CD4-positive, alpha-beta T cell treated with Interleukin-2 at 100 ng/mL for 4 hours (primary cell): ENCODE measurements at places on chromosomes 13 and 19.

DNA sequence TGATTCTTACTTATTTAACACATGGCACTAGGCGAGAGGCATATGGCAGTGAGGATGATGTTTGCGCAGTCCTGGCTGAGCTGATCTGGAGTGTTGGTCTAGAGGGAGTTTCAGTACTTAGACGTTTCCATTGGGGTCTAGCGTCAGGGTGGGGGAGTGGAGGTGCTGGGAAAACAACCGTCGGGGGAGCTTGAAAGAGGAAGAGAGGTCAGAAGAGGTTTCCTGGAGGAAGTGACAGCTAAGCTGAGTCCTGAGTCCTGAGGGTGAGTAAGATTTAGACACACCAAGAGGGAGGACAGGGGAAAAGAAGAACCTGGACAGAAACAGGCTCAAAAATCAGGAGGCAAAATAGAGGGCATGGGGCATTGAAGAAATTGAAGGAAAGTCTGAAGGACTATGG, 81.4 kb downstream of the ALOX5AP start:
- DNase-seq = no peak

- no peak for DNase-seq
Observed at GRCh38 chr13:42820451-42820850, 39.1 kb downstream of the FAM216B start.

GRCh38 chr13:80866921-80867320, 526.0 kb upstream of the SPRY2 start:
- DNase-seq = no peak

GRCh38 chr13:112213467-112214255, 146.7 kb downstream of the SOX1 start:
- no peak for DNase-seq

- DNase-seq = no peak
Observed at GRCh38 chr13:99864627-99864990, 107.0 kb downstream of the ZIC5 start.

DNA sequence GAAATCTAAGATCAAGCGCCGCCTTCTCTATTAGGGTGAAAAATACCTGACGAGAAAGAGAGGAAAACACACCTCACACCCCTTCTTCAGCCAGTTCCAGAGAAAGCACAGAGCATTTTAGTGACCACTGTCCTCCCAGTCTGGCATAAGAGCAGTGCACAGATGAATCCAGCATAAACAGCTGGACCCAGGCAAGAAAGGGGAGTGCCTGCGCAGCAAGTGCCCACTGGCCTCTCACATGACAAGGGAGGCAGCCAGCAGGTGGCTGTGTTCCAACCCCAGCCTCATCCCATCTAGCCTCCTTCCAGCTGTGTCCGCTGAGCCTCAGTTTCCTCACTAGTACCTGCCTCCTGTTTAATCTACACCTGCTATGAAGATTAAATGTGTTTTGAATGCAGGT, 8.0 kb downstream of the MED26 start:
- no peak for DNase-seq

- no peak for DNase-seq
Observed at GRCh38 chr13:51539887-51540286, 44.4 kb upstream of the WDFY2 start.

DNA sequence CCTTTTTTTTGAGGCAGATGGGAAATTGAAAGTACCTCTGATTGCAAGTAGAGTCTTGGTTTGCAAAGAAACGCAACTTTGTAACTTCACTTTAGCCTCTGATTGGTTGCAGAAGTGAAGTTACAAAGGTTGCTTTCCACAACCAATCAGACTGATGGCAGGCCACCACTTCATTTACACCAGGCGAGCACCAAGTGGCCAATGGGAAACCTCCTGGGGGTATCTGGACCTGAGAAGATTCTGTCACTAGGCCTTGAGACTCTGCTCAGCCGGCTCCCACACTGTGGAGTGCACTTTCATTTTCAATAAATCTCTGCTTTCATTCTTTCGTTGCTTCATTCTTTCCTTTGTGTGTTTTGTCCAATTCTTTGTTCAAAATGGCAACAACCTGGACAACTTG, 19.1 kb downstream of the PEPD start:
- DNase-seq = no peak

DNA sequence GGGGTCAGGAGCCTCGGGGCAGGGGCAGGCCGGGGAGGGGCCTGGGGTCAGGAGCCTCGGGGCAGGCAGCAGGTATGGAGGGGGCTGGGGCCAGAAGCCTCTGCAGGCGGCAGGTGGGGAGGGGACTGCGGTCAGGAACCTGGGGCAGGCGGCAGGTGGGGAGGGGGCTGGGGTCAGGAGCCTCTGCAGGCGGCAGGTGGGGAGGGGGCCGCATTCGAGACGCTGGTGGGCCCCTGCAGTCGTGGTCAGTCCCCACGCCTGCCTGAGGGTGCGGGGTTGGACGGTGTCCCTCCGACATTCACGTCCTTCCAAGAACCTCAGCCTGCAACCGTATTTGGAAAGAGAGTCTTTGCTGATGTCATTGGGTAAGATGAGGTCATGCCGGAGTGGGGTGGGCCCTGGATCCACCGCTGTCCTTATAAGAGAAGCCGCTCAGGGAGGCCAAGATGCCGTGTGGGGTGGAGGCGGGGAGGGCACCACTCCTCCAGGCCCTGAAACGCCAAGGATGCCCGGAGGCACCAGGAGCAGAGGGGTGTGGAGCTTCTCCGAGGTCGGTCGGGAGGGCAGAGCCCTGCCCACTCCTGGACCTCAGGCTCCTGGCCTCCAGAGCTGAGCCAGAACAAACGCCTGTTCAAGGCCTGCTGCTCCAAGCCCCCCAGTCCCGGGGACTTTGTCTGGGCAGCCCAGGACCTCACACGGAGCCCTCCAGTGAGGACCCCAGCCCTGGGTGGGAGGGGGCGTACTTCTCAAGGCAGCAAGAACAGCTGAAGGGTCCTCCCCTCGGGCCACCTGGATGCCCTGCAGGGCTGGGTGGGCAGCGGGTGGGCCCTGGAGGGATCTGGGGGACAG, 30.1 kb downstream of the PIP5K1C start:
- DNase-seq = no peak

DNA sequence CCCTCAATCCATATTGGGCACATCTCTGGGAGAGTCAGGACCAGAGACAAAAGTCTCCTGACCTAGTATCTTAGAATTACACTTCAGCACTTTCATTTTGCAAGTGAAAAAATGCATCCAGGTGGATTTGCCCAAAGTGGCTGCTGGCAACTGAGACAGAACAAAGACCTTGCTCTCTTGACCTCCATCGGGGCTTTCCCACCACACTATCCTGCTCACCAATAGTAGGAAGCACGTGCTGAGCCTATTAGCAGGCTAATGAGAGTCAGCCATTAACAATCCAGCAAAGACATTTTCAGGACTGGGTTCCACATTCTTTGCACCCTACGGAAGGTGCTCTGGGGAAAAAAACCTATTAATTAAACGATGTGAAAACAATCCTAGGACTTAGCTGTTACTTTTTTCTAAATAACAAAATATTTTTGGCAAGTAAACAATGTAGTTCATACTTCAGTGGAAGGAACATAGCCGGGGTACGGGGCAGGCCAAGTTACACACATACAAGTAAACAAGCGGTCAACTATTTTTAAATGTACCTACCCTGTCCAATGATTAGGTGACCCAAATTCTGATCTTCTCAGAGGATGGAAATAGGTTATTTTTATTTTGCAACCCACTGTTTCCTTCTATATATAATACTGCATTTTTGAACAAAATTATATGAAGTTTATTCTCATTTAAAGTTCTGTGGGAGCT, 78.6 kb downstream of the CDADC1 start:
- no peak for DNase-seq

DNA sequence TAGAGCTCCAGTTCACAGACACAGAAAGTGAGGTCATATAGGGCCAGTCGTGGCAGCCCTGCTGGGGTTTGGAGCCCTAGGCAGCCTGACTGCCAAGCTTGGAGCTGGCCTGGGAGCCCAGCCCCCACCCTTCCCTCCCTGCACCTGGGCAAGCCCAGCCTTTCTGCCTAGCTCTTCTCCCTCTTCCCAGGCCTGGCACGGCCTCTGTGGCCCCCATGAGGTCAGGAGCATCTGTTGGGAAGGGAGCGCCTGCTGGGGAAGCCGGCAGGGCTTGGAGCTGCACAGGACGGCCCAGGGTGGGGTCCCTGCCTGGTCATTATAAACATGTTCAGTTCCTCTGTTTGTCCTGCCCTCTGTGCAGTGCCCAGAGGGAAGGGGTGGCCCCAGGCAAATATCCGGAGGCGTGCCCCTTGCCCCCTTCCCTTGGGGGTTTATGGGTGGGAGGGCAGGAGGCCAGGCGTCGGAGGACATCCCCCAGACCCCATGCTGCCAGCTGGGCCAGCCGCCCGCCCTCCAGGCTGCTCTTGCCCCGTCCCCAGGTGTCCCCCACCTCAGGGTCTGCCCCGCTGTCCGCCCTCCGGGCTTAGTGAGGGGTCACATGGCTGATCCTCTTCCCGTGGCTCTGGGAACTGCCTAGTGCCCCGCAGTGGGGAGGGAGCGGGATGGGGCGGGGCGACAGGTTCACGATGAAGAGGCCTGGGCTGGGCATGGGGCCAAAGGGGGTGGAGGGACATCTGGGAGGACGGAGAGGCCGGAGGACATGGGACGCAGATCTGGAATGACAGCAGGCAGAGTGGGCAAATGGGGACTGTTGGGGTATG, 30.0 kb upstream of the NCCRP1 start:
- no peak for DNase-seq

DNA sequence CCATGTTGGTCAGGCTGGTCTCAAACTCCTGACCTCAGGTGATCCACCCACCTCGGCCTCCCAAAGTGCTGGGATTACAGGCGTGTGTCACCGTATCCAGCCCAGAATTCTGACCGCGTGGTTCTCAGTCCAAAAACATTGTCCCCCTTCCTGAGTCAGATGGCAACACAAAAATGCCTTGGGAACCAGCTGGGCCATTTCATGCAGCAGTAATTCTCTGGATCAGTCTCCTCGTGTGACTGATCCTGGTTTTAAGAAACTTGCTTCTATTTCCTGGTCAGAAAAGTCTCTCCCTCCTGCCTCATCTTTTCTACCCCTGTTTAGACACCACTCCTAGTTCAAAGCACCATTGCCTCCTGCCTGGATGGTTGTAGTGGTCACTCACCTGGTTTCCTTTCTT, 60.9 kb upstream of the USP29 start:
- DNase-seq = no peak

DNA sequence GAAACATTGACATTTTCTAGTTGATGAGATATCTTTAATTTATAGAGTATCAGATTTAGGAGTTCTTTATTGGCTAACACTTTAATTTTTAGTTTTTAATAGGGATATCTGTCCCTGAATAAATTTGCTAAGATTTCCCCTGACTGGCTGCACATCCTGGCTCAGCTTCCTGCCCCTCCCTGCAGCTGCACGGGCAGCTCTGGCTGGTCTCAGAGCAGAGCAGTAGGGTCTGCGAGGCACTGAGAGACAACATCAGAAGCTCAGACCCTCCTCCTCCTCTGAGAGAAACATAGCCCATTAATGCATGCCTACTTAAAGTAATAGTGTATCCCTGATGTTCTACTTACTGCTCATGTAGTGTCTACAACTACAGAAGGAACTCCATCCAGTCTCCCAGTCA, 139.2 kb downstream of the TNFSF13B start:
- DNase-seq = peak; percentile 7

- no peak for DNase-seq
Observed at GRCh38 chr19:33910922-33911321, 114.3 kb downstream of the KCTD15 start.

DNA sequence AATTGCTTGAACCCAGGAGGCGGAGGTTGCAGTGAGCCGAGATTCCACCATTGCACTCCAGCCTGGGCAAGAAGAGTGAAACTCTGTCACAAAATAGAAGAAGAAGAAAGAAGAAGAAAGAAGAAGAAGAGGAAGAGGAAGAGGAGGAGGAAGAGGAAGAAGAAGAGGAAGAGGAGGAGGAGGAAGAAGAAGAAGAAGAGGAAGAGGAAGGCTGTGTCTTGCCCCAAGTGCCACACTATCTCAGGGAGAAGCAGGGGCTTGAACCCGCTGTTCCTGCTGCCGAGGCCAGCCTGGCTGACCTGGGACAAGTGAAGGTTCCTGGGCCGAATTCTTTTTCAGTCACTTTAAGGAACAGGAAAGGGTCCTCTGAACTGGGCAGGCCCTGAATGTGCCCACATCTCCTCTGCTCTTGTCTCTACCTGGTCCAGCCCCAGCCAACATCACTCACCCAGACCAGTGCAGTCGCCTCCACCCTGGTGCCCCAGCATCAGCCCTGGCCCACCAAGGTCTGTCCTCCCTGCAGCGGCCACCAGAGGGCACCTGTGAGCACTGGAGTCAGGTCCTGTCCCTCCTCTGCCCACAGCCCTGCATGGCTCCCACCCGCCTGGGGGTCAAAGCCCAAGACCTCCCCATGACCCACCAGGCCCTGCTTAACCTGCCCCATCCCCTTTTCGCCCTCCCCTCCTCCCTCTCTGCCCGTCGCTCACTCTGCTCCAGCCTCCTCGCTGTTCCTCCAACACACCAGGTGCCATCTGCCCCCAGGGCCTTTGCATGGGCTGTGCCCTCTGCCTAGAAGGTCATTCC, 20.0 kb downstream of the TICAM1 start:
- DNase-seq = peak; percentile 87

GRCh38 chr19:55913643-55914268, 18.4 kb downstream of the NLRP13 start:
- DNase-seq = no peak

DNA sequence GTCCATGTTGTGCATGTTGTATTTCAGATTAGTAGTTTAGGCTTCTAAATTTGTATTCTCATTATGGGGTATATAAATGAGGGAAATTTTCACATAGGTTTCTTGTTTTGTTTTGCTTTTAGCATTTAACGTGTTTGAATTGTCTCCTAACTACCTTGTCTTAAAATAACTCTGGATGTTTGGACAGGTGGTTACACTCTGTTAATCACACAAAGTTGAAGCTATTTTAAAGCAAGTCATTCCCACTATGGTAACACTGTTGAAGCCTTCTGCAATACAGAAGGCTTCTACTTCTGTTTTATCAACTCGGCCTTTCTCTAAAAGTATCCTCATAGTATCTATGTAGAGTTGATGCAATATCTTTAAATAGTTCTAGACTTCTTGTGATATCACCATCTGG, 245.3 kb upstream of the HTR2A start:
- no peak for DNase-seq

DNA sequence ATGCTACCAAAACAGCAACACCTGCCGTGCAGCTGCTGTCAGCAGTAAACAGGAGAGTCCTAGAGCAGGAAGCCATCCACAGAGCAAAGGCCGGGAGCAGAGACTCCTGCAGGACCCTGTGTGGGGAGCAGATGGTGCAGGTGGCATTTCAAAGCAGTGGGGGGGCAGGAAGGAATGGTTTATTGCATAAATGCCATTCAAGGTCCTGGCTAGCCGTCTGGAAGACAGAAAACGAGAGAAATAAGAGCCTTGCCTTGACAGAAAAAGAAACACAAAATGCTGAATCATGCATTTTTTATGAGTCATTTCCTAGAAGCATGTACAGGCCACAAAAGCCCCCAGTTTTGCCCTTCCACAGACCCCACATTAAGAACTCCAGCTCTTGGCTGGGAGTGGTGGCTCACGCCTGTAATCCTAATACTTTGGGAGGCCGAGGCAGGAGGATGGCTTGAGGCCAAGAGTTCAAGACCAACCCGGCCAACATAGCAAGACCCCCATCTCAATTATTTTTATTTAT, 5.4 kb downstream of the RSPH6A start:
- DNase-seq = no peak
